ENCODE measurements at places on chromosomes 6 and 20.

DNA sequence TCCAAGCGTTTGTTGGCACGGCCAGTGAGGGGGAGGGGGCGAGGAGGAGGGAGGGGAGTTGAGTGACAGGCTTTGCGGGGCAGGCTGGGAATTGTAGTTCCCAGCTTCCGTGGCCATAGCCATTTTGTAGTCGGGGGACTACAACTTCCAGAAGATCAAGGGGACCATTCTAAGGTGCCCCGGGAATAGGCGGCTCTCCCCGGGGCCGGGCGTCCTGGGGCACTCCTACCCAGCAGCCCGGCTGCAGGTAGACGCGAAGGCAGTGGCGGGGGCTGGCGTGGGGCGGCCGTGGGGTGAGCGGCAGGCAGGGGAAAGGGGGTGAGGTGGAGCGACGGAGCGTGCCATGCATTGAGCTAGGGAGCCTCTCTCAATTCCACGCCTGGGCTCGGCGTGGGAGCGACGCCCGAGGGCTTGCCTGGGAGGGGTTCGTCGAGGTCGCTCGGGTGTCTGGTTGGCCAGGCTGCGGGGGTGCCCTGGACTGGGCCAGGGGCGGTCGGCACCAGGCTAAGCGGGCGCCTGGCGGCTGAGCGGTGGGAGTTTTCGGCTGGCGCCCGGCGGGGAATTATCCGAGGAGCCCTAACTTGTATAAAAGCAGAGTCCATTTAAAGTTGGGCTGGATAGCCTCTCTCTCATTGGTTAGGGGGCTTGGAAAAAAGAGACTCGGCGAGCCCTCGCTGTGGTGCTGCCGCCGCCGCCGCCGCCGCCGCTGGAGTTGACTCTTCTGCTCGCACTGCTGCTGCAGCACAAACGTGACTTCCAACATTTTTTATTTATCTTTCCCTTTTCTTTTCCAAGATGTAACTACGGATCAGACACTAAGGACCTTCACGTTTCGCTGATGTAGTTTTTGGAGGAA, at the start of gene JARID2:
Gene JARID2 (plus strand): TSS at position 709 of the 856 bp plus-strand sequence. CDS start 471 bp downstream, outside the sequence.
- peak; percentile 98 for DNase-seq

DNA sequence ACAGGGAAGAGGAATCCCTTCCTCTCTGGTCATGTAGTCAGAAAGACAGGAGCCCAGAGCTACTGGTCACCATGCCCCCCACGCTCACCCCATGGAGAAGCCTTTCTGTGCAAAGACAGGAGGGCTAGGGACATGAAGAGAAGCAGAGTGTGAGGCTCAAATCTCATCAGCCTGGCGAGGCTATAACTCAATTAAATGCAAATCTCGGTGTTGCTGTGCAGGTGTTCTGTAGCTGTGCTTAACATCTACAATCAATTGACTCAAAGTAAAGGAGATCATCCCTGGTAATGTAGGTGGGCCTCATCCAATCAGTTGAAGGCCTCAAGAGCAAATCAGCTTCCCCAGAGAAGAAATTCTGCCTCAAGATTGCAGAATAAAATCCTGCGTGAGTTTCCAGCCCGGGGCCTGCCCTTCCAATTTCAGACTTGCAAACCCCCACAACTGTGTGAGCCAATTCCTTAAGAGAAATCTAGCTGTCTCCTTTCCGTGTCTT, 64.4 kb downstream of the CHMP4B start:
- DNase-seq: no peak

GRCh38 chr6:43335469-43335868, 26.8 kb upstream of the CRIP3 start:
- DNase-seq: no peak

DNA sequence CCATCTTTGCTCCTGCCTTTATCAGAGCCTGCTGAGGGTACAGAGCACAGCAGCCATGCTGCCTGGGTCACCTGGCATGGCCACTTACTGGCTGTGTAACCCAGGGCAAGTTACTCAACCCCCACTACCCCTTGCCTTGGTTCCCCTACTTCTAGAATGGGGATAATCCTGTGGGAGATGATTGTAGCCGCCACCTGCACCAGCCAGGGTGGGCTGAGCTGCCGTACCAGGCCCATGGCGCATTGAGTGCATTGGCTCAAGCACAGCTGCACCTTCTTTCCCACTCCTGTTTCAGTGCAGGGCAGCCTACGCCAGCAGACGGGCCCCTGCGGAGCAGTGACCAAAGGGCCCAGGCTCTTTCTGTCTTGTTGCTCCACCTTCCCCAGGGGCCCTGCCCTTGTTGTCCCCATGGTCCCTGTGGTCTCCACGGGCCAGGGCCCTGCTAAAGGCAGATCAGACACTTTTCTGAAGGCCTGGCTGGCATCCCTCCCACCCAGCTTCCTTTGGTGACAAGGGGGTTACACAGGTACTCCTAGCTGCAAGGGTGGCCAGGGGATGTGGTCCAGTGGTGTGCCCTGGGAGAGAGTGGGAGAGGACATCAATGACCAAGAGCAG, 159.4 kb upstream of the MLN start:
- no peak for DNase-seq

DNA sequence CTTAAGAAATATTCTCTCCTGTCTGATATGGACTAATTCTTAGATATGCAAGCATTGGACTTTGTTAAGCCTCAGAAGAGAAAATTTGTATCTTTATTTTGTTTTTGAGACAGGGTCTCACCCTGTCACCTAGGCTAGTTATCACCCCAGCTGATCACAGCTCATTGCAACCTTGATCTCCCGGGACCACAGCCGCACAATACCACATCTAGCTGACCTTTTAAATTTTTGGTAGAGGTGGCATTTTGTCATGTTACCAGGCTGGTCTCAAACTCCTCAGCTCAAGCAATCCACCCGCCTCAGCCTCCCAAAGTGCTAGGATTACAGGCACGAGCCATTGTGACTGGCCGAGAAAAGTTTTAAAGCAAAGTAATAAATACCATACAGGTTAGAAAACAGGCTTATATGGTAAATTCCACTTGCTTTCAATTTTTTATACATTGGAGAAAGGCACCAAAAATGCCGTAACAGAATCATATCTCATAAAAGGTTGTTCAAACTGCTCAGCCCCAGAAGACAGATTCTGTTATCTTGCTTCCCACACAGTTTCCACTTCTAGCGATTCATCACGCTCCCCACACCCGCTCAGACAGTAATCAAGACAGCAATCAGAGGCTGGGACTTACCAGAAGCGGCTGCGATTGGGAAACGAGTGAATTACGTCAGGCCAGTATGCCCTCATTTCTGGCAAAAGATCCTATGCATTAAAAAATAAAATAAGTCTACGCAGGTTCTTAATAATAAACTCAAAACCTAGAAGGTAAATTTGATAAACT, 13.8 kb downstream of the RNASET2 start:
- DNase-seq: peak; percentile 73

DNA sequence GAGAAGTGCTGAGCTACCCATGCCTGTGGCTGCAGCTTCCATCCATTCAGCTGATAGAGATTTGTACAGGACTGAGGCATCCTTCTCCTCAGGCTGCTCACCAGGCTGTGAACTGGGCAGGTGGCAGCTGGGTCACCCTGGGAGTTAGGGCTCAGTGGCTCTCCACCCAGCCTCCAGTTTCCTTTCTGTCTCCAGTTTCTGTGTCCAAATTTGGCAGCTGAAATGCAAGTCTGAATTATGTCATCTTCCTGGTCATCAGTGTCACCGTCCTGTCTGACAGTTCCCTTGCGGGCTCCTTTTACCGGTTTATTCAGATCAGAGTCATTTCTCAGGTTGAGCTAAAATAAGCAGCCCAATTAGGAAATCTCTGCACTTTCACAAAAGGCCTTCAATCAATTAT, 93.3 kb downstream of the EDN1 start:
- DNase-seq: no peak

GRCh38 chr20:12049125-12049524, 131.4 kb downstream of the BTBD3 start:
- no peak for DNase-seq

DNA sequence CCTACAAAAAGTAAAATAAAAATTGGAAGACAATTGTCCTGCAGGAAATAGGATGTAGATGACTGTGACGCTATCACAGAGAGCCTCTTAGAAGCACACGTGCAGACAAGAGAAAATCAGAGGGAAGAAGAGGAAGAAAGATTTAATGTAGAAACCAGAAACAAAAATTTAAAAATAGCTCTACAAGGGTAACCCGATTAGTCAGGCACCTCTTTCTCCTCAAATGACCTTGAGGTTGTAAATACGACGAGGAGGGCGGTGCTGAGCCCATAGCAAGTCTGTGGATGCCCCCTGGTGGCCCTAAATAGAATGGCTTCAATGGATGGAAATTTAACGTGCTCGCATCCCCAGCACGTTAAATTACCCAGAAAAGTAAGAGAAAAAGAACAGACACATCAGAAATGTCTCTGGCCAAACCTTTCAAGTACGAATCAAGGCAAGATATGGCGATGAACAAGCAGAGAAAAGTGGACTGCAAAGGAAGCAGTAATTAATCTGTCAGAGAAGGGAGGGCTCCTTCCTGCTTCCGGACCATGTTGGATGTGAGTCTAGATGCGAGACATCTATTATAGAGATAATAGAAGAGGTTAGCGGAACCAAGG, 4.2 kb upstream of the PRPH2 start:
- DNase-seq: peak; percentile 60

DNA sequence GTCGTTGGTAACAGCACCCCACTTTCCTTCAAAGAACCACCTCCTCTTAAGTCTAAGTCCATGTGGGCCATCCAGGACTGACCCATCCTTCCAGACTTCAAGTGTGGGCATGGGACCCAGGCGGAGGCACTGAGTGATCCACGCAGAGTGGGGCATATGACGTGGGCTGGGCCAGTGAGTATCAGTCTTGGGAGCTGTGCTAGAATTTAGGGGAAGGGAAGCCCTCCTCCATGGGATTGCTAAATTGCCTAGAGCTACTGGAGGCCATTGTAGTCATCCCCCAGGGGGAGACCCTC, 35.3 kb upstream of the KCNB1 start:
- DNase-seq: no peak

DNA sequence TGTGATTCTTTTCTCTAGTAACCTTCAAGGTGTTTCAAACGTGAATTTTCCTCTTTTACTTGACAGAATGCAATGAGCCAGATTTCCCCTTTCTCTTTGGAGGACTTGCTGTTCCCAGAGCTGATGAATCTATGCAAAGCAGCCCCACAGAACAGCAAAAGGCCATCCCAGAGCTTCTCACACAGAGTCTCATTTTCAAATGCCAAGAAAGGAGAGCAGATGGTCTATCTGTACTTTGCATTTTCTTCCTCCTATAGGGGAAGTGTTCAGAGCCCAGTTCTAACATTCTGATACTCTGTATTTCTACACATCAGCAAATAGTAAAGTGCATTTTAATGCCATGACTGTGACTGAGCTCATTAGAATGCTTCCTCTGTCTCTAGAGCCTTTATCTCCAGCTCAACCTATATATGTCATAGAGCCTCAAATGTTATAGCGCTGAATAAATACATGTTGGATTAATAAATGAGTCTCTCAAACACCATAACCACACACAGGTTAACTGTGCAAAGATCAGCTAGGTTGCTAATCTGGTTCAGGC, 81.8 kb upstream of the EYA4 start:
- DNase-seq: no peak

DNA sequence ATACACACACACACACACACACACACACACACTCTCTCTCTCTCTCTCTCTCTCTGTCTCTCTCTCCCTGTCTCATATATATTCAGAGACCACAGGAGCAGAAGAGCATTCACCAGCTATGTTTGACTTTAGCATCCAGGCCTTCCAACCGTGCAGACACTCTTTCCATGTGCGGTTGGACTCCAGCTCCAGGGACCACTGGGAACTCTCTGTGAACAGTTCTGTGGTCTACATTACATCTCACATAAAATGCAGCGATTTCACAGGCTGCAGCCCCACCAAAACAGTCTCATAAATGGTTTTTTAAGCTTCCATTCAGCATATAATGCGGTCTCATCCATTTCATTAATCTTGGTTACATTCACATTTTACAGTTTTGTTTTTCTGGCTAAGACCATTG, 508.4 kb upstream of the SULF2 start:
- DNase-seq: no peak

DNA sequence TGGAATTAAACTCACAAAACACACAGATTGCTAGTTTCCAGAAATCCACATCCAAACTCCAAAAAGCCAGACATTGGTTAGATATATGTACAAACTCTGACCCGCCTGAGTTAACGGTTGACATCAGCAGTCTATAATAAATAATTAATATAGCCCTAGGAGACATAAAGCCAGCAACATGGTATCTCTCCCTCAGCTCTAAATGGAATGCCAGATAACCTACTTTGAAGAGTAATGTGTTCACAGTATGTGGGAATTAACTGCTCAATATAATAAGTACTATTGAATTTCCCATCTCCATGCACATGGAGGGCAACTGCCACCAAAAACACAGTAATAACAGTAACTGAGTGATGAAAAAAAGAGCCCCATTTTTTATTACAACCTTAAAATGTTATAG, 383.2 kb downstream of the CD83 start:
- DNase-seq: no peak

- peak; percentile 35 for DNase-seq
Observed at GRCh38 chr6:134111062-134111677, 58.7 kb upstream of the SLC2A12 start.
